Fibroblast of lung (primary cell): ENCODE measurements at places on chromosomes 13 and 19.

- DNase-seq: no peak
Measured at GRCh38 chr19:29526730-29527499, 1.1 kb downstream of the VSTM2B start.

- no peak for DNase-seq
Measured at GRCh38 chr19:1435378-1435989, 2.7 kb upstream of the RPS15 start.

GRCh38 chr19:17334414-17335409, at the start of gene ANO8:
ANO8 (minus strand) TSS chr19:17334855; CDS start chr19:17334670, 185 bp downstream.
- peak; percentile 99 for DNase-seq

DNA sequence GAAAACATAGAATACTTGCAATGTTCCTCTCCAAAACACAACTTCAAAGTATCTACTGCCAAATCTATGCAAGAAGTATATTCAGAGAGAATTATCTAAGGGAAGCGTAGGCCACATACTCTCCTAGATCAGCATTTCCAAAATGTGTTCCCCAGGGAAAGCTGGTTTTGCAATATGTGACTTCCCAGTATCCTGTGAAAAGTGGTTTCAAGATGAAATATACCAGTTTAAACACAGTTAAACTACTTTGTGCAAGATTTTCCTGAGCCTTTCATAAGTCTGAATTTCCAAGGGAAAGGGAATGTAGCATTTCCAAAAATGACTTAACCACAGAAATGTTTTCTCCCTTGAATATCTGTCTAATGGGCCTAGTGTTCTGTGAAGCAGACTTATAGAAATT, 7.6 kb downstream of the STARD13 start:
- peak; percentile 51 for DNase-seq

GRCh38 chr19:14091813-14092462, 1.4 kb upstream of the SAMD1 start:
- no peak for DNase-seq

DNA sequence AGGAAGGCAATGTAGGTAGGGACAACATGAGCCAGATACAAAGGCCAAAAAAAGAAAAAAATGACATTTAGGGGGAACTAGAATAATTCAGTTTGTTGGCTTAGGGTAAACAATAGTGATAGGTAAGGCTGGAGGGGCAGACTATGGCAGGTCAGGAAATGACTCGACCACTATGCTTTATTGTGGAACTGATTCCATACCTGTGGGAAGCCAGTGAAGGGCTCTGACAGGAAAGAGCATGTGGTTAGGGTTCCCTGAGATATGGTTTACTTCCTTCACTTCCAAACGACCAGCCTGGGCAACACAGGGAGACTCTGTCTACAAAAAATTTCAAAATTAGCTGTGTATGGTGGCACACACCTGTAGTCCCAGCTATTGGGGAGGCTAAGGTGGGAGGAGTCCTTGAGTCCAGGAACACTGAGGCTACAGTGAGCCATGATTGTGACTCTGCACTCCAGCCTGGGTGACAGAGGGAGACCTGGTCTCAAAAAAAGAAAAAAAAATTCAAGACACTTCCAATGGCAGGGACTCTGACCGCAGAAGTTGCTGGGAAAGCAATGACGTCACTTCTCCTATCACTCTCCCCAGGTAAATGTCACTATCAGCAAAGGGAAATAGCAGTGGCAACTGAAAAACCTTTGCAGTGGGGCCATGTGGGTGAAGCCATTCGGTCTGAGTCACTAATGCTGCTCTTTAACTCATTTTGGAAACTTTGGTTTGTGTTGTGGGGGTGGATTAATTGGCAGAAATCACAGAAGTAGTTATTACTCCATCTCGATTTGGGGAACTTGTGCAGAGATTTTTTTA, 192.8 kb upstream of the TSC22D1 start:
- no peak for DNase-seq
